NCI-H187 treated with DMSO at 0.1 percent for 48 hours (cell line): ENCODE measurements at places on chromosomes 13 and 19.

DNA sequence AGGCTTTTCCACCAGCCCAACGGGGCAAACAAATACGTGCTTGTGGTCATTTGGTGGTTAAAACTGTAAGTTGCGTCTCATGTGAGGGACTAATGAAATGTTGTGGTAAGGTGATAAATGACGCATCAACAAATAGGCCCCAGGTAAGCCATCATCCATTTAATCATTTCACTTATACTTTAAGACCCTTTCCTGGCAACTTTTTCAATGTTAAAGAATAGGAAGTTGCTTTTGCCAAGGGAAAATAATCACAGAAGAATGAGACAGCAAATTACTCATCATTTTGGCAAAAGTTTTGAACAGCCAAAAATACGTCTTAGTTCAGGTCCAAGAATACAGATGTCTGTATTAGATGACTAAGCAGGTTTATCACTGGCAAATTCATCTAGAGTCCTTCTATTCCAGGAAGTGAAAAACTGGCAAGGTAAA lies 660.4 kb downstream of the SLITRK1 start:
- DNase-seq = no peak

DNA sequence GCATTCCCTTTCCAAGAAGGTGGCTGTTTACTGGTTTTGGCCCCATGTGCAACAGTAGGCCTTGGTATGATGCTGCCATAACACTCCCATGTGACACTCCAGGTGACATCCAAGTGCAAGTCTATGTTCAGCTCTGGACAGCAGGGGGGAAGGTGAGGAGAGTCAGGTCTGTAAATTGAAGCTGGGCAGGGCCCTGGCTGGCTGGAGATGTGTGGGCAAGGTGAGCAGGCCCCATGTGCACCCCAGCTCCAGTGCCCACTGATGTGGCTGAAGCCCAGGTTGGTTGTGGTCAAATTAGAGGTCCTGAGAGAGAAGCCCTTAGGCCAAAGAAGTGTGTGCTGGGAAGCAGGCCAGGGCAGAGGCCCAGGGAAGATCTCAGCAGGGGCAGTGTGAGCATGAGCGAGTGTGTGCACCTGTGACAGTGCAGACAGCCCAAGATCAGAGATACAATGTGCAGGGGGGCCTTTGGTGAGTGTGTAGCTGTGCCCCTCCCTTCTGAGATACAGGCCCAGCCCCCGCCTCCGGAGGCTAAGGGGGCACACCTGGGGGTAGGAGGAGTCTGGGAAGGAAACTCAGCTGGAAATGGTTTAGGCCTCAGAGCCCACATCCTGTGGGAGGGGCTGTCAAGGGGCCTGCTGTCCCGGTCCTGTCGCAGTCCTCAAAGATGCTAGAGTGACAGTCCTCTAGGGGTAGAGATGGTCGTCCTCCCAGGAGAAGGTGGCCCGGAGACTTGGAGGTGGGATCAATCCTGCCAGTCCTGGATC lies 18.6 kb downstream of the DEDD2 start:
- DNase-seq = no peak

GRCh38 chr13:36998624-36999041 lies 507 bp downstream of the ALG5 start:
- no peak for DNase-seq

DNA sequence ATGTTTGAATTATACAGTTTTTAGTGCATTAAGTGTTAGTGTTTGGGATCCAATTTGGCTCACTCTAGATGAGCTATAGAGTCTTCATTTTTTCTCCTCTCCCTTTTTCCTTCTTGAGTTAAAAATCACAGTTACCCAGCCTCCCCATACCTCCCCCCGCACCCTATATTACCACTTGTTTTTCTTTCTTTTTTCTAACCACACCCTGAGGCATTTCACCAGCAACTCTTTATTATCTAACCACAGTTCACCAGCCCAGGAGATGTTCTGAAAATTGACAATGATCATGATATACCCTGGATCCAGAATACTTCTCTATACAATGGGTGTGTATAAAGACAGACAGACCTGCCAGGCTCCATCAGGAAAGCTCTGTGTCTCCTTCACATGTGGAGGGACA lies 86.5 kb upstream of the UBL3 start:
- no peak for DNase-seq

GRCh38 chr13:24747248-24748060 lies 16.5 kb upstream of the RNF17 start:
- no peak for DNase-seq

GRCh38 chr13:45064889-45065288 lies 55.4 kb upstream of the GTF2F2 start:
- no peak for DNase-seq

DNA sequence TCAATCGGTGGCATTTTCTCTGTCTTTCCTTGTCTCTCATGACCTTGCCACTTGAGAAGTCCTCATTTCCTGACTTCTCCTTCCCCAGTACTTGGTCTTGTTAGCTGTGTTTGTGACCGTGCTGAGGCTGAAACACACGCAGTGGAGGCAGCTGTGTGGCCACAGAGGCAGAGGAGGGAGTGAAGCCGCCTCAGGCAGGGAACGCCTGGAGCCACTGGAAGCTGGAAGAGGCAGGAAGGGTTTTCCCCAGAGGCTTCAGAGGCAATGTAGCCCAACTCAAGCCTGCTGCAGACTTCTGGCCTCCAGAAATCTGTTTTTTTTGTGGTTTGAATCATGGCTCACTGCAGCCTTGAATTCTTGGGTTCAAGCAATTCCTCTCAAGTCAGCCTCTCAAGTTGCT lies 29.2 kb upstream of the ARGLU1 start:
- DNase-seq = no peak

DNA sequence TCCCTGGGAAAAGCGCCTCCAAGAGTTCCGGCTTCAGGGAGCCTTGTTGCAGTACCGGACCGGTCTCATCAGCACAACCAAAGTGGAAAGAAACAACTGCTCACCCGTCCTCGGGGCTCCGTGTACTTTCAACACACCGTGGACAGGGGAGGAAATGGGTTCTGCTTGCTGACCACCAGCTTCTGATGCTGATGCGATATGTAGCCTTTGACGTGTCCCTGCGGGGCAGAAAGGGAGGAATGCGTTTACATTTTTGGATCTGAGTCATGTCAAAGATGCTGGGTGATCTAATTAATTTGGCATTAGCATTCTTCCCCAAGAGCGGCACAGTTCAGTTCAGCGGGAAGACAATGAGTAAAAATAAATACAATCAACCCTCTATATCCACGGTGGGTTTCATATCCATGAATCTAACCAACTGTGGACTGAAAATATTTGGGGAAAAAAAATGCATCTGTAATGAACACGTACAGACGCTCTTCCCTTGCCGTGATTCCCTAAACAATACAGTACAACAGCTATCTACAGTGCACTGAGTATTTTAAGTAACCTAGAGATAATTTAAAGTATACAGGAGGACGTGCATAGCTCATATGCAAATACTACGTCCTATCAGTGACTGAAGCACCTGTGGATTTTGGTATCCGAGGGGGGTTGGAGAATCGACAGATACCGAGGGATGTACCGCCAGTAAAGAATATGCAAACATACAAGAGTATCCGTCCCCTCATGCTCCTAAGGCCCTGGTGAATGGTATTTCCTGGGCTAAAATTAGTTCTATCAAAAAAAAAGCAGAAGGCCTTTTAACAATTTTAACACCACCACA lies 19.8 kb downstream of the PROZ start:
- DNase-seq = no peak

- DNase-seq = no peak
Measured at GRCh38 chr13:21913010-21913409, 242.1 kb downstream of the FGF9 start.

- no peak for DNase-seq
Measured at GRCh38 chr13:113394339-113394640, 30.4 kb upstream of the GRTP1 start.

DNA sequence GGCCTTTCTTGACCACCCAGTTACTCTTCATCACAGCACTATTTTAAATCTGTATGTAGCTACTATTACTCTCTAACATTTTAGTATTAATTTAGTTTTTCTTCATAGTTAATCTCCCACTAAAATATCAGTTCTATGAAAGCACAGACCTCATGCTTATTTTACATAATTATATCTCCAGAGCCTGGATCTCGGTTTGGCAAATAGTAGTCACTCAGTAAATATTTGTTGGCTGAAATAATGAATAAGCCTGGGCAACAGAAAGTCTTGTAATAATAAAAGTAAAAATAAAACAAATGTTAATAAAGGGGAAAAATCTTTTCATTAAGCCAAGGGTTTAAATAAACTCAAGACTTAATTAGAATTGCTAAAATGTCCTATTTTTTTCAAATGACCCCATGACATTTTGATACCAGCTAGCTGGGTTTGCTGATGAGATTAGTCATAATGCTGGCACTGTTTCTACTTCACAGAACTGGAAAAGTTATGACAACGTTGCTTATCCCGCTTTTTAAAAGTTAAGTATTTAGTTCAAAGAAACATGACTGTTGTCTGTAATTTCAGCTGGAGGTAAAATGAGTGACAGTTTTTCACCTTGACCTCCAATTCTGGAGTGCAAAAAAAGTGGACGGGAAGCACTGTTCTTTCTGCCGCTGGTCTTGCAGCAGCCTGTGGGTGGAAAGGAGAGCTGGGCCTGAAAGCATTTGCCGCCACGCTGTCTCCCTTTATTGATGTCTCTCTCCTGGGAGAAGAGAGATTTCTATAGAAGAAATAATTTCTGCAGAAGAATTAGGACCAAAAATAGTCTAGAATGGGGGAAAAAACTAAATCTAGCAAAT lies 85.2 kb upstream of the SPATA13 start:
- no peak for DNase-seq

GRCh38 chr13:27921961-27922882 lies 2.4 kb downstream of the PDX1 start:
- DNase-seq = no peak

DNA sequence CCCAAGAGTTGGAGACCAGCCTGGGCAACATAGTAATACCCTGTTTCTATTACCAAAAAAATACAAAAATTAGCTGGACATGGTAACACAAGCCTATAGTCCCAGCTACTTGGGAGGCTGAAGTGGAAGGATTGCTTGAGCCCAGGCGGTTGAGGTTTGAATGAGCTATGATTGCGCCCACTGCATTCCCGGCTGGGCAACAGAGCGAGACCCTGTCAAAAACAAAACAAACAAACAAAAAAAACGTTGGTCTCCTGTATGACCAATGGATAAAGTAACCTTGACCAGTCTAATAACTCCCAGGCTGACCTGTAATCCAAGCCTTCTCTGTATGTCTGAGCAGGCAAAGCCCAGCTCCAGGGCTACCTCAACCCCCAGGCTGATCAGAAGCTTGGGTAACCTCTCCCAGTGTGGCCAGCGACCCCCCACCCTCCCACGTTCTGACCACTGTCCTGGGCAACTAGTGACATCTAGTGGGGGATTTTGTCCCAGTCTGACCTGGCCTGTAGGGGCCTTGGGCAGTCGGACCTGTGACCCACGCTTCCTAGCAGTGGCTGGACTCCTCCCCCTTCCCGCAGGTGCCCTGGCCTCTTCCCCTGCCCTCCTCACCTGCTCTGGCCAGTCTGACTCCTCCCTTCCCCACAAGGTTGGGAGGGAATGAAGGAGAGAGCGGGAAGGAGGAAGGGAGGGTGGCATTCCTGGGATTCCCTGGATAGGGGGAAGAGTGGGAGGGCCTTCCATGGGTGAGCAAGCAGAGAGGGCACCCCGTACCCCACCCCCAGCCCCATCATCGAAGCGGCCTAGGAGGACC lies 1.0 kb upstream of the BCAM start:
- no peak for DNase-seq

GRCh38 chr19:15330801-15331418 lies 1.4 kb downstream of the BRD4 start:
- no peak for DNase-seq

DNA sequence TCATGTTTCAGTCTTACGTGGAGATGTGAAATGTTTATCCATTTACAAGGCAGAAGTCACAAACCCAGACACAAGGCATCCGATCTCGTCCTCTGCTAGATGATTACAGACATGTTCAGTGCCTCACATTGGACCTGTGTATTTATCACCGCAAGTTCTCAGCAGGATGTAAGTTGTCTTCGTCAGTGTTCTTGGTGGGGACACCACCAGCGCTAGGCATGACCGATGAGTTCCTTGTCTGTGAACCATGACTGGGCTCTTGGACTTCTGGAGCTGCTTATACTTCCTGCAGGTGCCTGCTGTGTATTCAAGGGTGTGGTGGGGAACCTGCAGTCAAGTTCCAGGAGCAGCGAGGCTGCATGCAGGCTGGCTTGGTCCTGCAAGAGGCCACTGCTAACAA lies 105.4 kb downstream of the URI1 start:
- DNase-seq = no peak

GRCh38 chr19:8333767-8334457 lies 9.2 kb downstream of the KANK3 start:
- no peak for DNase-seq
